ENCODE measurements at places on chromosomes 5 and 9. TPM values are rescaled to one million over a fixed set of nuclear protein-coding genes. Genes with fewer than 3 reads are reported as not detected.

Gene NTRK2
- total RNA-seq: 0.14 TPM

GRCh38 chr9:123423311-123423640 lies 67.3 kb downstream of the CRB2 start:
- no peak for DNase-seq
- H3K27ac ChIP-seq: no peak overlapping the region
- no peaks in the 10 kb centered on the region for H3K4me1 ChIP-seq
- H3K4me3 ChIP-seq: no peak overlapping the region
- H3K27me3 ChIP-seq: no peaks in the 10 kb centered on the region

DNA sequence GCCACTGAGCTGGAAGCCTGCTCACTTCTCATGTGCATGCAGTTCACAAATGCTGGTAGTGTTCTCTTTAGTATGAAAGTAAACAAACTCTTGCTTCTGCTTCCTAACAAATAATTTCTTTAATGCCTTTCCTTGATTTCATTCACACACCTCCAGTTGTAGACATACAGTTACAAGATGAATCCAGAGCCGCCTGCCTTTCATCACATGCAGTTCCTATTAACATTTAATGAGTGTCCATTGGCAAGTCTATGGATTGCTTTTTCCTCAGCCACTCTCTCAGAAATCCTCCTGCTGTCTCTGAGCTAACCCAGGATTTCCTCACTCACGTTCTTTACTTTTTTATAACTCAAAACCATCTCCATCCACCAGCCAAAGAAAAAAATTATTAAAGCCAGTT lies 408.6 kb downstream of the BNC2 start:
- H3K27me3 ChIP-seq: no peaks in the 10 kb centered on the region
- H3K4me1 ChIP-seq: no peaks in the 10 kb centered on the region
- H3K4me3 ChIP-seq: no peak overlapping the region

DNA sequence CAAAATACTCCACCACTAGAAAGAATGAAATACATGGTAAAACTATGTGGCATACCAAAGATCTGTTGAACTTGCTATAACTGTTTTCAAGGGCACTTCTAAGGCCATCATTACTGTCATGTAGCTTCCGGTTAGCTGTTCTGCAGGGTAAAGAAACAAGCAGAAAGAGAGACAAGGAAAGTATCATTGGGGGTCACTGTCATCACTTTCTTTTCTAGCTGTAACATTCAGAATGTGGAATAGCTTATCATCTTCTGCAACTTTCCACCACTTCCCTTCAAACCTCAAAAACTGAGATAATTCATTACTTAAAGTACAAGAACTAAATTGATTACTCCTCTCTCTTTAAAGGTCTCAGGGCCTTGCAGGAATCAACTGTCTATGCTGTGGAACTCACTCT lies 57.6 kb downstream of the RASEF start:
- DNase-seq: no peak
- H3K27me3 ChIP-seq: no peaks in the 10 kb centered on the region

- peaks cover 9% of the 10 kb centered on the region for H3K4me1 ChIP-seq
- H3K36me3 ChIP-seq: no peaks in the 10 kb centered on the region
- H3K27me3 ChIP-seq: no peaks in the 10 kb centered on the region
- H3K4me3 ChIP-seq: no peak overlapping the region
- DNase-seq: no peak
Measured at GRCh38 chr5:160445751-160446150, 24.1 kb downstream of the PTTG1 start.

GRCh38 chr9:136855461-136856078 lies 3.4 kb downstream of the MAMDC4 start:
- no peak overlapping the region for H3K4me3 ChIP-seq
- H3K27me3 ChIP-seq: no peaks in the 10 kb centered on the region

- no peak overlapping the region for H3K4me3 ChIP-seq
- DNase-seq: no peak
- H3K36me3 ChIP-seq: no peaks in the 10 kb centered on the region
Measured at GRCh38 chr5:120677481-120677880, 213.4 kb downstream of the PRR16 start.
